ENCODE measurements at places on chromosomes 7 and 10. TPM values are rescaled to one million over a fixed set of nuclear protein-coding genes. Genes with fewer than 3 reads are reported as not detected.

DNA sequence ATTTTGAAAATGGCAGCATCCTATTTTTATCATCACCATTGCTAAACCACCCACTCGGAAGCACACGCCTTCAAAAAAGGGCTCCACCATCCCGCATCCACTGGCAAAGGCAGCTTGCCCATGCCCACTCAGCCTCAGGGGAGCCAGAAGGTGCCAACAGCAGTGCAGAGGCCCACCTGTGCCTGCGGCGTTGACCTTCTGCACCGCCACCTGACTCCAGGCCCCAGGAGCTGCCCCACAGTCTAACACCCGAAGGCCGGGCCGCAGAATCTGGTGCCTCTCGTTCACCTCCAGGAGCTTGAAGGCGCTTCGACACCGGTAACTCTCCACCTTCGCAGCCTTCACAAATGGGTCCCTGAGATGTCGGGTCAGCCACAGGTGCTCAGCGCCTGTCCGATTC lies 2.8 kb downstream of the MRM2 start:
- DNase-seq = no peak

The HACD1 gene
- 38.8 TPM for polyA plus RNA-seq

DNA sequence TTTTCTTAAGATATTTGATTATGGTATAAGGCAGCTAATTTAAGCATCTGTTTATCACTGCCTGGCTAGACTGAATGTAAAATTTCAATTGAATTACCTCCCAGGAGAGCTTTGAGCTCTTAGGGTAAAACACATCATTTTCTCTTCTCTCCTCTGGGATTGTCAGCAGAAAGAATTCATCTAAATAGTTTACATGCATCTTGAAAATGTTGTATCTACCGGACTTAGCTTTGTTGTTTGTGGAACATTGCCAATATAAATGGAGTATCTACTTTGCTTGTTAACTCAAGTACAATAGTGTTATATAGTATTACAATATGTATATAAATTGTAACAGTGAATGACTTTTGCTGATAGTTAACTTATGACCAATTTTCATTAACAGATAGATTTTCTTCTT lies 73.3 kb downstream of the TAF3 start:
- no peak for DNase-seq

DNA sequence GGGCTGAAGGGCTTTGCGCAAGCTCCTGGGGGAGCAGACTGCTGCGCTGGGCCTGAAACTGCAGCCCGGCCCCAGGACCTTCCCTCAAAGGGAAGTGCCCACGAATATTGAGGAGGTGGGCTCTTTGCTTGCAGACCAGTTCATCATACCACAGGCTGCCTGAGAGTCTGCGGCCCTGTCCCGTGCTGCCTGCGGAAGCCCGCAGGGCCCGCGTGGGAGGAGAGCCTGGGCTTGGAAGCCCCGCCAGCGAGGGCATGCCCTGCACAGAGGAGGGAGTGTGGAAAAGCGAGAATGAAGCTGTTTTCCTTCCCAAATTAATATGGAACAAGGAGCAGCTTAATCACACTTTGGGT lies 83.6 kb upstream of the MKI67 start:
- no peak for DNase-seq

GRCh38 chr7:22577470-22578001 lies 77.5 kb upstream of the STEAP1B start:
- DNase-seq = peak; percentile 74

The BTBD16 gene
- 0.74 TPM for polyA plus RNA-seq

DNA sequence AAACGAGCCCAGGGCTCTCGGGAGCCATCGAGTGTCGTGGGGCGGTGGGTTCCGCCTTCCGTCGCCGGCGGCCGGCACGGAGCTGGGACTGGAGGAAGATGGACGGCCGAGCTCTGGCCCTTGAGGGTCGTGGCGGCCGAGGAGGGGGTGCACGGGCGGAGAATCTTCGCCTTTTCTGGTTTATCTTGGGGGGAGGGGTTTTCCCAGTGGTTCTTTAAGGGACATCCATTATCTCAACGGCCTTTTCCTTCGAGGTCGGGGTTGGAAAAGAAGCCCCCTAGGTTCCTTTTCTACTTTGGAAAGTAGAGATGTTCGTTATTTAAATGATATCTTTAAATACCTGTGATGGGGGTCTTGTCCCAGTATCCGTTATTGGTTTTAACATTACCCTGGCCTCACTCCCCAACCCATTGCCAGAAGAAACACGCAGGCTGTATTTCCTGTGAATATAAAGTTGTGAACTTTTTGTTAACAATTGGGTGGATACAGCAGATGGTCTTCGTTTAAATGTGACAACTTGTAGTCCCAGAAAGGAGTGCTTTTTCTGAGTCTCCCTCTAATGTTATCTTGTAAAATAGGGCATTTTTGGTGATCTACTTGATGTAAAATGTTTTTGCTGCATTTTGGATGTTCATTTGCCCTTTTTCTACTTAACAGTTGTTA lies 765 bp downstream of the CCAR1 start:
- DNase-seq = peak; percentile 6

The SMARCD3 gene
- polyA plus RNA-seq = 73.1 TPM

- no peak for DNase-seq
Measured at GRCh38 chr10:78905015-78905956, 163.5 kb upstream of the ZMIZ1 start.

The PKD1L1 gene
- 0.07 TPM for polyA plus RNA-seq

The CFTR gene
- polyA plus RNA-seq = 28.4 TPM

DNA sequence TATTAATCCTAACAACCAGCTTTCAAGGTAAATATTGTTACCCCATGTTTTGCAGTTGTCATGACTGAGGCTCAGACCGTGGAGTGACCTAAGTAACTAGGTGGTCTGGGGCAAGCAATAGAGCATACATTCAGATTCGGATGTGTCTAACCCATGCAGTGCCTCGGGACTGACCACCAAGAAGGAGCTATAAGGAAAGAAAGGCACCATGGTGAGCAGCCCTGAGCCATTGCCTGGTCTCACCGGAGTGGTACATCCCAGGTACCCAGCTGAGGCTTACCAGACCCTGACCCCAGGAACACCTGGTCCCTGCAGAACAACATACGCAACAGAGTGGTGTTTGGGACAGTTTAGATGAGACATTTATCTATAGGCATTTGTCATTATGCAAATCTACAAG lies 175.5 kb upstream of the ZMIZ1 start:
- DNase-seq = no peak

DNA sequence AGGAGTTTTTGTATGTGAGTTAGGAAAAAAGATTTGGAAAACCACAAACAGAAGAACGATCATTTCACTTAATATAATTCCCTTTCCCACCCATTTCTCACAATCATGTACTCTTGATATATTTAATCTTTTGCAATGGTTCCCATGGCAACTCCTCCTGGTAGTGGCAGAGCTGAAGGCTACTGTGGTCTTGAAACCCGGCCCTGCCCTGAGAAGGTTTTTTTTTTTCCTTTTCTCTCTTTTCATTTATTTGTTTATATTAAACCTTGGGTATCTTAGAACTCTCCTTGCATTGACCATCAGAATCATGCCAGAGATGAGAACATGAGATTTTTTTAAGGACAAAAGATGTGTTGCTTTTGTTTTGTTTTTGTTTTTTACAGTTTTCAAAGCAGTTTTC lies 566.1 kb upstream of the NRP1 start:
- DNase-seq = no peak

- no peak for DNase-seq
Measured at GRCh38 chr7:99042957-99043356, 101.0 kb downstream of the SMURF1 start.

DNA sequence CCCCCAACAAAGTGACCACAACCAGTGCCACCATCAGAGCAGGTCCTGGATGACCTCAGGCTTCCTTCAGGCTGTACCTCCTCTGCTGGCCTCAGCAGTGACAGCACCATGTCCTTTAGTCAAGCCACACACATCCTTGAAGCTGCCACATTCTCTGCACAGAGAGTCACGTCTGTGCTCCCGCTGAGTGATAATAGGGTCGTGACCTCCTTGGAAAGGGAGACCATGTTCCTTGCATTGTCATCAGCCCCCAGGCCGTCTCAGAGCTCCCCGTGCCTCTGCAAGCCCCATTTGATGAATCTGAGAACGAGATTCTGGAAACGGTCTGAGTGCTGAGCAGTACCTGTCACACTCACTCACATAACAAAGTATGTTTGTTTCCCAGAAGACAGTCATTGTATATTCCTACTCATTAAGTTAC lies 106.5 kb upstream of the PRR15 start:
- DNase-seq = no peak

The MYO3A gene
- polyA plus RNA-seq = 0.93 TPM

The LSM5 gene
- 92.7 TPM for polyA plus RNA-seq

The AKR1C2 gene
- 35.0 TPM for polyA plus RNA-seq

DNA sequence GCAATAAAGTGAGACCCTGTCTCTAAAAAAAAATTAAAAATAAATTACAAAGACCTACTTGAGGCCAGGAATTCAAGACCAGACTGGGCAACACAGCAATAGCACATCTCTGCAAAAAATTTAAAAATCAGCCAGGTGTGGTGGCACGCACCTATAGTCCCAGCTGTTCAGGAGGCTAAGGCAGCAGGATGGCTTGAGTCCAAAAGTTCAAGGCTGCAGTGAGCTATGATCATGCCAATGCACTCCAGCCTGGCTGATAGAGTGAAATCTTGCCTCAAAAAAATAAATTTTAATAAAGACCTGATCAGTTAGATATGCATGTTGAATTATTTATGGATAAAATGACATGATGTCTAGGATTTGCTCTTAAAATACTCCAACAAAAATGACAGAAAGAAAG lies 34.9 kb downstream of the P4HA1 start:
- DNase-seq = no peak

DNA sequence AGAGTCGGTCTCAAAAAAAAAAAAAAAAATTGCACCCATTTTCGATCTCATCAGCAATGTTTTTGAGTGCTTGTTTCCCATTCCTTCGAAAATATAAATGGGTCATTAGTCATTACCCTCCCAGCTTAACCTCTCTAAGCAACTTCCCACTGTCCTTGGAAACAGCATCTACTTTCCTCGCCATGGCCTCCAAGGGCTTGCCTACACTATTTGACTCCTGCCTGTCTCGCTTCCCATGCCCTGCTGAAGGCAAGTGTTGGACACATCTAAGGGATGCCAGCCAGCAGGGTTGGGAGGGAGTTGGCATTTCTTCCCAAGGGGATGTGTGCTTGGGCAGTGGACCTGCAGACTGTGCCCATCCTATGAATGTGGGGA lies 12.7 kb upstream of the RHBDD2 start:
- DNase-seq = no peak

DNA sequence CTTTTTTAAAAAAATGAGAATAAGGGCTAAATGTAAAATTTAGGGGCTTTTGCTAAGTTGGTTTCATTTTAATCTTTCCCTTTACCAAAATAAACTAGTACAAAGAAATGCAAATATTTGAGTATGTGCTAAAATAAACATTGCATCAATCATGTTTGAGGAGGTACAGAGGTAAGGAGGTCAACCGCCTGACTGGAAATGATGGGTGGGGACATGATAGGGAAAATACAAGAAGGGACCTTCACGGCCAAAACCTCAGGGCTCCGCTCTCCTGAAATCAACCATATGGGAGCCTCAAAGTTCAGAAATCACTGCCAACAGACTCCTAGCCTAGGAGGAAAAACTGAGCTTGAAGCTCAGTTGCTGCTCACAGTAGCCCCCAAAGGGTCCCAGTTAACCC lies 207.6 kb downstream of the AHR start:
- peak; percentile 46 for DNase-seq

DNA sequence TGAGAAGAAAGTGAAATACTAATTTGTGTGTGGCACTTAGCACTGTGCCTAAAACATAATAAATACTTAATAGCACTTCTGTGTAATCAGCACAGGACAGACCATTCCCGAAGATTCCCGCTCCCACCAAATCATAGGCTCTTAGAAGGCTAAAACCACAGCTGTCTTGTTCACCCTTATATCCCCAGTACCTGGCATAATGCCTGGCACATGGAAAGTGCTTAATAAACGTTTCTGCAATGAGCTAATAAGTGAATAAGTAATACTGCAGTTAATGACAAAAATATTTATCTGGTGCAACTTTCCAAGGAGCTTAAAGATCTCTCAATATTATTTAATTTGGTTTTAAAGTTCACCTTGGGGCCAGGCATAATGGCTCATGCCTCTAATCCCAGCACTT lies 43.2 kb downstream of the MTURN start:
- no peak for DNase-seq

DNA sequence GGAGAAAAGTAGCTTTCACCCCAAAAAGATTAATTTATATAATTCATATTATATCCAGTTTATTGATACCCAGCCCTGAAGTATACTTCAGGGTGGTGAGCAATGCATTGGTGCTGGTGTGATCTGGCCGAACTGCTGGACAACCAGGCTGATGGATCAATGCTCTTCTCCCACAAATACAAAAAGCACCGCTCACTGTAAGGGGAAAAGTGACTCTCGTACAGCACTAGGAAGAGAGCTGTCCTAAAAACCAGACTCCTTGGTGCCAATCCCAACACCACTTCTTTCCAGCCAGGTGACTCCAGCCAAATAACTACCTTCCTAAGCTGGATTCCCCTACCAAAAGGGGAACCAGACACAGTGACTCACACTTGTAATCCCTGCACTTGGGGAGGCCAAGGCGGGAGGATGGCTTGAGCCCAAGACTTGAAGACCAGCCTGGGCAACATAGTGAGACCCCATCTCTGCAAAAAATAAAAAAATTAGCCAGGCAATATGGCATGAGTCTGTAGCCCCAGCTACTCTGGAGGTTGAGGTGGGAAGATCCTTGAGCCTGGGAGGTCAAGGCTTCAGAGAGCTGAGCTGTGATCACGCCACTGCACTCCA lies 13.1 kb upstream of the TNPO3 start:
- DNase-seq = no peak

DNA sequence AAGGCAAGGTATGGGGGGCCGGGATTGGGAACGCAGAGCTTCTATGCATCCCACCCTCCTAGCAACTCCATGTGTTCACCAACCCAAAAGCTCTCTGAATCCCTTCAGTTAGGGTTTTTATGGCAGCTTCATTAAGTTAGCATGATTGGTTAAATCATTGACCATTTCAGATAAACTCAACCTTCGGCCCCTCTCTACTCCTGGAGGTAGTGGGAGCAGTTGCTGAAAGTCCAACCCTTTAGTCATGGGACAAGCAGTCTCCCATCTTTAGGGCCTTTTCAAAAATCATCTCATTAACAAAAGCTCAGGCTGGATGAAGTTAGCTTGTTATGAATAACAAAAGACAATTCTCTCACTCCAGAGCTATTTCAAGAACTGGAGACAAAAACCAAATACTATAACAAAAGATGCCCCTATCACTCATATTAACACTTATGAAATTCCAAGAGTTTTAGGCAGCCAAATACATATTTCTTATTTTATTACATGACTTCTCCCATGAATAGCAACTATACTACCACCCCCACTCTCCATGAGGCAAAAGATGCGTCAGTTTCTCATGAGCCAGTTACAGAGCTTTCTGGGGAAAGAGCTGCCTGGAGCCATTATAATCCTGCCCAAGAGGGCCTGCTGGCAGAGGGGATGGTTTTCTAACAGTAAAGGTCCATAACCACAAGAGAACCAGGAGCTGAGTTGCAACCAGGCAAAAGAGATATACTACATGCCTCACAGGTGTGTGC lies 44.6 kb downstream of the SLC16A12 start:
- no peak for DNase-seq

- DNase-seq = no peak
Measured at GRCh38 chr10:29828440-29828894, 193.7 kb upstream of the SVIL start.

The CYP3A7 gene
- polyA plus RNA-seq = 311 TPM

GRCh38 chr7:3493499-3493898 lies 192.4 kb downstream of the SDK1 start:
- DNase-seq = peak; percentile 21

- DNase-seq = no peak
Measured at GRCh38 chr7:4879396-4880081, 4.0 kb downstream of the RADIL start.

The CARD11 gene
- polyA plus RNA-seq = 9.6 TPM

The ZNF727 gene
- polyA plus RNA-seq = not detected
